Neural crest cell (in vitro differentiated cells): ENCODE measurements at places on chromosomes 2 and 18.

GRCh38 chr18:12765126-12765525 is 62.3 kb downstream of the PSMG2 start:
- no peak for DNase-seq

DNA sequence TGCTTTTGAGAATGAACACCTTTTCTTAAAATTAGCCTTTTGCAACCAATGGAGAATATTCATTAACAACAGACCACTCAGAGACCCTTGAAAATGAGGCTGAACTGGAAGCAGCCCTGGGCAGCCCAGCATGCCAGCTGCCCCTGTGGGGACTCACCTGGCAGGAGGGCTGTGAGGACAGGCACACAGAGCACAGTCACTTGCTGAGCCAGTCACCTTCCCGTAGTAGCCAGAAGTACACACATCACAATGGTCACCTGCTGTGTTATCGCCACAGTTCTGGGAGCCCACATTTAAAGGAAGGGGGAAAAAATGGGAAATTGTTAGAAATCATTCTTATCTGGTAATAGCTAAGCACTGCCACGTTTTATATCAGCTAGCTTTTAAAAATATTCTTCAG is 115.5 kb downstream of the LAMA1 start:
- no peak for DNase-seq

DNA sequence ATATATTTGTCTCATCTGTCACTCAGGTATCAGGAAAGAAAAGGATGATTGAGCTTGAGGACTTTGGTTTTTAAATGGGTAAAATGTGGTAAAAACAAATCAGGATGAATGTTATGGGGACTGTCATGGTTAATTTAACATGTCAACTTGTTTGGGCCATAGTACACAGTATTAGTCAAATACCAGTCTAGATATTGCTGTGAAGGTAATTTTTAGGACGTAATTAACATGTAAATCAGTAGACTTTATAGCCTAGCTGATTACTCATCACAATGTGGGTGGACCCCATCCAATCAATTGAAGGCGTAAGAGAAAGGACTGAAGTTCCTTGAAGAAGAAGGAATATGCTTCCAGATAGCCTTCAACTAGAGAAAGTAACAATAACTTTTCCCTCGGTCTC is 275.7 kb upstream of the ZNF804A start:
- DNase-seq, result no peak

DNA sequence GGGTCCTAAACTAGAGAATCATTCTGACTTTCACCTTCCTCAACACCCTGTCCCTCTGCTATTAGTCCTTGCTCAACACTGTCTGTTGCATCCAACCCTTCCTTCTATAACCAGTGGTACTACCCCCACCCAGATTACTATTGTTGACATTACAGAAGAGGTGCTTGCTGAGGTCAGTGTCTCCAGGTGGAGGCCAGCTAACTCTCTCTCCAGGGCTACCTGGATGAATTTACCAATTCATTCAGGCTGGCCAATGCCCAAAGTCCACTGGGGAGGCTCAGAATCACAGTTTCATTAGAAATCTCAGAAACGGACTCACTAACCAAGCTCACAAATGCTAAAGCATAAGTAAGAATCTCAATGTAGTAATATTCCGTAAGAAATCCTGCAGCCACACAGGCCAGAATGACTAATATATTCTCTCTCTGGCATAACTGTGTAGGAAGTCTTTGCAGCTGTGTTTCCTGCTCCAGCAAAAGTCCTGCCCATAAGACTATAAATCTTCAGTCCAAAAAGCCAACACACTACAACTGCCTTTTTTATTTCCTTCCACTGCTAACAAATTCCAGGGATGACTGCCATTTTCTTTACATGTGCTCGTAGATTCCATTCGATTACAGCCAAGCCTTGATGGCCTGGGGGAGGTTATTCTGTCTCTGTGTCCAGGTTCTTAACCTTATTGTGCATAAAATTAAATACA is 10.0 kb upstream of the TTR start:
- DNase-seq, result no peak

- DNase-seq, result no peak
These were observed 26.2 kb upstream of the XDH start for GRCh38 chr2:31440764-31441163.

- peak; percentile 12 for DNase-seq
These were observed 96.7 kb upstream of the COPS8 start for GRCh38 chr2:236988690-236989624.

DNA sequence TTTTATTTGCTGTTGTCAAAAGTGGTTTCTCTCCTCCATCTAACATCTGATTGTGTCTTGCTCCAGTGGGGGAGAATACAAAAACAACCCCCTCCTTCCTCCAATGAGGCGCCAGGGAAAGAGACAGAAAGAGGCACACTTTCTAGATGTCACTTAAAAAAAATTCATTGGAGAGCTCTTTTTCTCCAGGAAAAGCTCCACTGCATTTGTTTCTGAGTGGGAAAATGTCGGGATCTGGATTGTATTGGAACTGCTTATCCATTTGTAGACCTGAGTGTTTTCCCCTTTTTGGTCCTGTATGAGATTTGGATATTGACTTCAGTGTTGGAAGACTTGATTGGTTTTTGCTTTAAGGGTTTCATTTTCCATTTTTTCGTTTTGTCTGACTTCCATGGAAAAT is 995 bp downstream of the MBD5 start:
- DNase-seq, result no peak

GRCh38 chr2:25381502-25381901 is 39.8 kb upstream of the DNMT3A start:
- DNase-seq, result no peak

DNA sequence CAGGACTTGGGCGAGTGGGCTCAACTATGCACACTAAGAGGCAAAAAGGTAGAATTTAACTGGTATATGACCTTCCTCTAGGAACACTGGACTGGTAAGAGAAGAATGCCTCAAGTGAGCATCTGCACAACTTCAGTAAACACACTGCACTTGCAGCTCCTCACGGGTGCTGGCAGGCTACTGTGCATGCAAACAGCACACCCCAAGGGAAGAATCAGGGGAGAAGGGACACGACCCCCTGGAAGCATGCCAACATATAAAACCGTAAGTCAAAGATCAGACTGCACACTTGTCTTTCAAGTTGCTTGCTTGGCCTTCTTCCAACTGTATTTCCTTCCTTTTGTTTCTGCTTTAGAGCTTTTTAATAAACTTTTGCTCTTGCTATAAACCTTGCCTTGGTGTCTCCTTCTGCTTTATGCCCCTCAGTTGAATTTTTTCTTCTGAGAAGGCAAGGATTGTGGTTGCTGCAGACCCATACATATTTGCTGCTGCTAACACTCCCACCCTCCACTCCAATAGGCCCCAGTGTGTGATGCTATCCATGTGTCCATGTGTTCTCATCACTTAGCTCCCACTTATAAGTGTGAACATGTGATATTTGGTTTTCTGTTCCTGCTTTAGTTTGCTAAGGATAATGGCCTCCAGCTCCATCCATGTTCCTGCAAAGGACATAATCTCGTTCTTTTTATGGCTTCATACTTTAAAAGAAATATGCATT is 263.7 kb upstream of the SPOPL start:
- no peak for DNase-seq

DNA sequence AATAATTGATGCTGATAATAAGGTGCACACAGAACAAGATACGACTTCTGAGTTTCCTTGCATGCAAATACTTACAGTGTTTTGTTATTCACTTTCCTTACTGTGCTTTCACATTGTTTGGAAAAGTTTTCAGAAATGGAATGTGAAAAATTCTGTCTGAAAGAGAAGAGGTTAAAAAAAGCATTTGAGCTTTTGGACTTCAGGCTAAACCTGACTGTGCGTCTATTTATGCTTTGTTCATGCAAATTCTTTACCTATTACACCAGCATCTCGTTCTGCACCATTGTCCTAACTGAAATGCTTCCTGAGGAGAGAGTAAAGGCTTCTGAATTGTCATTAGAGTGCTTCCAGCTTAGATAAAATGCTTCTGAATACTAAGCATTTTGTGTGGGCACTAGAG is 61.4 kb downstream of the LHCGR start:
- no peak for DNase-seq

DNA sequence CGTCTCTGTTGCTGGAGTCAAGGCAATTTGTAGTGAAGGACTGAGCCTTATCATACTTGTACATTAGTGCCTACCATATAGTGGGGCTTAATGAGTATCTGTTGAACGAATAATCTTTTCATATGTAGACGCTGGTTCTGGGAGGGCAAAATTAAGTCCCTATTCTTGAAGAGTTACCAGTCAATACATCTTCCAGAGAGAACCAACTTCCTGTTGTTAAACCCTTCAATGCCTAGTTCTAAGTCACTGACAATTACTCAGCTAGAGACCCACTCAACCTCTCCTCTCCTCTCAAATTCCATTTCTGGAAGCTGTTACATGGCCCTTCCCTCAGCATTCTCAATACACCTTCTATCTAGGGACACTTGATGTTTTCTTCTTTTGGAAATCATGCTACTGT is 1.1 kb upstream of the MOB4 start:
- DNase-seq, result no peak

DNA sequence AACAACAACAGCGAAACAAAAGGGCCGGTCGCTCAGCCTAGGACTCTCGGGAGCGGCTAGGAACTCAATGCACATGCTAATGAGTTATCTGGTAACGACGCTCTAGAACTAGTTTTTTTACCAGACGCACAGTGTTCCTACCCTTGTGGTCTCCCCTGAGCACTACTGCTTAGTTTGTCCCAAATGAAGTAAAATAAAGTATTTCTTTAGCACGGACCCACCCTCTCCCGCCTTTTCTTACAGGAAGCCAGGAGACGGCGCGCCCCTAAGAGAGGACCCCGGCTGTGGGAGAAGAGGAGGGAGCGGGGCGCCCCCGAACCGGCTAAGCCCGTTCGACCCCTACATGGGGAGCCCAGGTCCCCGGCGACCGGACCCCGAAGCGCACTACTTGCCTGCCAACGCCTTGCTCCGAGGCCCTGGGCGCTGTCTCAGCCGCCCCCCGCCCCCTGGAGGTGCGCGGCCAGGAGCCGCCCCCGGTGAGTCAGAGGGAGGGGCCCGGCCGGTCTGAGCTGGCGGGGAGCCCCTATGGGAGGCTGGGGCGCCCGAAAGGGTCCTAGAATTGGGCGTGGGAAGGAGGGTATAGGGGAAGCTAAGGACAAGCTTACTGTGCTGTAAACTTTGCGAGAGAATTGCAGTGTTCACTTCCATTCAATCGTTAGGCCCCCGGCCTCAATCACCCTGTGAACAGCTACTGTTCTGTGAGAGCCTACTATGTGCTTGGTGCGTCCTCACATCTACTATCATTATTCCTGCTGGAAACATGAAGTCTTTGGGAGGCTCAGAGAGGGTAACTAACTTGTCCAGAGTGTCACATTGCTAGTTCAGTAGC is 3.6 kb upstream of the CAPG start:
- DNase-seq, result no peak

- no peak for DNase-seq
These were observed 1.9 kb downstream of the MCFD2 start for GRCh38 chr2:46913471-46914381.

- no peak for DNase-seq
These were observed 14.3 kb downstream of the HTR2B start for GRCh38 chr2:231110551-231110950.

GRCh38 chr2:20624156-20624883 is 26.6 kb downstream of the HS1BP3 start:
- DNase-seq, result no peak

DNA sequence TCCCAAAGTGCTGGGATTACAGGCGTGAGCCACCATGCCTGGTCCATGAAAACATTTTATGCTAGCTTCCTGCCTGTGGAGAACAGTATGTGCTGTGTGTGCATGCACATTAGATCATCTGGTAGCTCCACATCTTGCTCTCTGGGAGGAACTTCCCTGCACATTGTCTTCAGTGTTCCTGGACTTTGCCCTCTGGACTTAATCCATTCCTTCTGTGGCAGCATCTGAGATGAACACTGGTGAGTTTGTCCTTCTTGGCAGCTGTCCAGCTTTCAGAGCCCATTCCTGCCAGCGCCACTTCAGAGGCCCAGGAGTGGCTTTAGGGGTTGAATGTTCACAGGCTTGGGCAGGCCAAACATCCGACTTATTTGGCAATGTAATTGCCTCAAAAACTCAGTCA is 65.2 kb downstream of the POU3F3 start:
- DNase-seq, result no peak

- DNase-seq, result no peak
These were observed 11.9 kb upstream of the KCNG2 start for GRCh38 chr18:79785831-79786230.

DNA sequence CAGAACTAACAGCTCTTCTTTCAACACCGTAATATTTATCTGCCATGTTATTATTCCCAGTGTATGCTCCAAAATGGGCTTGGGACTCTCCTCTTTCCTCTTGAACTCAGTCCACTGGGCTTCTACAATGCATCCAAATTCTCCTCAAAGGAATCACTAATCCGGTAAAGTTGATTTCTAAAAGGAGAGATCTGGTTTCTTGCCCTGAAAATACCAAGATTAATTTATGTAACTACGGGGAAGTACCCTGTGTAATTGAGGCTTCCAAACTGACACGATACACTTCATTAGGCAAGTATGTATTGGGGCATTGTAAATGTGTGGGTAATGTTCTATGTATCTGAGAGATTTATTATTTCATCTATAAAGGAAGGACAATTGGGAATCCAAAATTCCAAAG is 5.7 kb downstream of the NCKAP5 start:
- no peak for DNase-seq

GRCh38 chr2:240931319-240931949 is 25.3 kb downstream of the CROCC2 start:
- no peak for DNase-seq

- DNase-seq, result no peak
These were observed 728 bp downstream of the NAPG start for GRCh38 chr18:10526561-10526949.

DNA sequence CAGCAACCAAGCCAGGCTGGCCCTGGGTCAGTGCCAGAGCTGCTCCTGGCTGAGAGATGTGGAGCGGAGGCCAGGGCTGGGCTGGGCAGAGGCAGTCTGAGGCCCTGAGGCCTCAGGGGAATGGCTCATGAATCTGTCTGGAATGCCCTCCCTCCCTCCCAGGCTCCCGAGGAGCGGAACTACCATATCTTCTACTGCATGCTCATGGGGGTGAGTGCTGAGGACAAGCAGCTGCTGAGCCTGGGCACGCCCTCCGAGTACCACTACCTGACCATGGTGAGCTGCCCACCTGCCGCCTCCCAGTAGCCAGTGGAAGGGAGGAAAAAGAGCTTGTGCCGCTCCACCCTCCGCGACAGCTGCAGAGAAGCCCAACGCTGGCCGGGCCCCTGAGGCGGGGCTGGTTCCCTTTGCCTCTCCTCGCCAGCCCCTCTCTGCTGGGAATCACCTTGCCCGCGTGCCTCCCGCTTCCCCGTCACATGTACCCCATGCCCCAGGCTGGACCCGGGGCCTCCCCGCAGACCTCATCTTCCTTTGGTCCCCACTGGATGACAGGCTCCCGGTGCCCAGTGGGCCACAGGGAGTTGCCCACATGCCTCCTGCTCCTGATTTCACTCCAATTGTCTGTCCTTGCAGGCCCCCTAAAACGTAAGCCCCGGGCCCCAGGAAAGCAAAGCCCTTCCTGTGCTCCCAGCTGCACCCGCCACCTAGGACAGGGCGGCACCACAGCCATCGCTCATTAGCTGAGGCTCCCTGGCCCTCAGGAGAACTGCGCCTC is 41.1 kb downstream of the MYO7B start:
- DNase-seq, result no peak

- no peak for DNase-seq
These were observed 34.7 kb downstream of the UBXN4 start for GRCh38 chr2:135776367-135776766.

GRCh38 chr2:61575447-61575859 is 37.3 kb upstream of the XPO1 start:
- DNase-seq, result no peak

- no peak for DNase-seq
These were observed at the start of gene SMAD7 for GRCh38 chr18:48950536-48951447. TSS of gene SMAD7 (minus strand) at chr18:48950965. CDS start at chr18:48950424, 541 bp downstream.

- peak; percentile 54 for DNase-seq
These were observed 55.8 kb downstream of the TSN start for GRCh38 chr2:121810959-121811853.

GRCh38 chr2:147082850-147083522 is 761.8 kb upstream of the ACVR2A start:
- peak; percentile 76 for DNase-seq
